CD4-positive, alpha-beta T cell treated with Interferon alpha-2 for 1 hour (primary cell): ENCODE measurements at places on chromosomes 1 and 21.

DNA sequence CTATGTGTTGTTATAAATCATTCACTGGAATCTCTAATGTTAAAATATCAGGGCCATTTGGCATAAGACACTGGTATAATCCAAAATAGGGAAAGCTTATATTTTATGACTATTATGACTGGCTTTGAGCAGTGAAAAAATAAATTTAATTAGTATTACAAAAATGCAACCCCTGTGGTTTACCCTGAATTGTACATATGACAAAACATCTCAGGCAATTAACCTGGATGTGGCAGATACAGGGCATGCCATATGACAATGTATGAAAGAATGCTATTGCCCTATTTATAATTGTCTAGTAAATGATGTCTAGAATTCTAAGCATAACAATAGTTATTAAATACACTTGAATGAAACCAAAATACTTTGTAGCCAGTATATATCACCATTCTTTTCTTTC is 532.5 kb upstream of the ADGRL4 start:
- no peak for DNase-seq

GRCh38 chr21:22438428-22439086 is 1440.3 kb downstream of the NCAM2 start:
- DNase-seq, result no peak

- no peak for DNase-seq
These were observed 7.3 kb downstream of the EDEM3 start for GRCh38 chr1:184747089-184747955.

DNA sequence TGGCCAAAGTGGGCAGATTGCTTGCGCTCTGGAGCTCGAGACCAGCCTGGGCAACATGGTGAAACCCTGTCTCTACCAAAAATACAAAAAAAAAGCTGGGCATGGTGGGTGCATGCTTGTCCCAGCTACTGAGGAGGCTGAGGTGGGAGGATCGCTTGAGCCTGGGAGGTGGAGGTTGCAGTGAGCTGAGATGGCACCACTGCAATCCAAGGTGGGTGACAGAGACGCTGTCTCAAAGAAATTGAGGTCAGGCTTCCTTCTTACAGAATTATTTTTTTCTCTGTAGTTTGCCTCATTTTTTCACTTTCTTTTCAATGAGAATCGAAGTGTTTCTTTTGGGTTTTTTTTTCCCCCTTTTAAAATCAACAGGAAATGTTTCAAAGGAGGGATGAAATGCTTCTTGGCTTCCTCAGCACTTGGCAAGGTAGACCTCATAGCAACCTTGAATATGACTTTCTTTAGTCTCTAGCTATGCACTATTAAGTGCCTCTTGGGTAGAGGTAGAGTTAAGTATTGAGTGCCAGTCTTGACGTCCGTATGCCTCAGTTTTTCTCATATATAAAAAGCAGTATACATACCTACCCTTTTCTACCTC is 40.3 kb downstream of the MDM4 start:
- DNase-seq, result no peak

GRCh38 chr1:154186177-154186576 is 5.7 kb downstream of the TPM3 start:
- DNase-seq, result peak; percentile 78

GRCh38 chr1:156119503-156120209 is 5.1 kb downstream of the LMNA start:
- peak; percentile 43 for DNase-seq

DNA sequence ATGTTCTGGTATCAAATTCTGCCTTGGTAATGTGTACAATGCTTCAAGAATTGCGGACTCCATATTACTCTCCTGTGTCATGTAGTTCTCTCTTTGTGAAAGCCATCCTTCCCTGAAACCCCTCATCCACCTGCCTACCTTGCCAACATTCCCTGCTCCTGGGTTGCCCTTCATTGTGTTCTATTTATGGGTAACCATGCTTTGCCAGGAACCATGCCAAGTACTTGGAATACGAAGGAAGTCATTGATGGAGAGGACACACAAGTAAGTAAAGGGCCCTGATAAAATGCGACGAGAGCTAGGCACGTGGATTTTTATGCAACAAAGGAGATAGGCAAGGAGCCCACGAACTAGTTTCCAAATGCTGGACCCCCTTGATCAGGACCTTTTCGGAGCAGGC is 300.8 kb downstream of the DISC1 start:
- DNase-seq, result no peak

DNA sequence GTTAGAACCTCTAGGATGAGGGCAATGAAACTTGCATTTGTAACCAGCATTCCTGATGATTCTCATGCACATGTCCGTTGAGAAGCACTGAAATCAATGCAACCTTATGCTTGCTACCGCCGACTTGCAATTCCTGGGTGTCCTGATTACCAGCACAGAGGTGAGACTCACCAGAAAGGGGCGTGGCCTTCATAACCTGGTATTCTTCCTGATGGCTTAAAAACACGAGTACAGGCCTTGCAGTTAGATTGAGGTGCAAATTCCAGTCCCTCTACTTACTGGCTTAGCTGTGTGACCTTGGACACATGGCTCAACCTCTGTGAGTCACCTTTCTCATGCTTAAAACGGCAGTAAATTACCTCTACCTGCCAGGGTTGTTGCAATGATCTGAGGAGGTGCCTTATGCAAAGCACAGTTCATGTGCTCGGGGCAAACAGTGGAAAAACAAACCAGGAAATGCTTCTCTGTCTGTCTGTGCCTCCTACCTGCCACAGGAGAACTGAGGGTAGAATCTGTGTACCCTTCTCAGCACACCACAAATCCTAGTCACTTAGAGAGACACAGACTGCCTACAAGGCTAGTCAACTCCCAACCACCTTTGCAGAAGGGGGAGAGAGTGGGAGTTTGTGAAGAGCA is 39.1 kb upstream of the ECE1 start:
- no peak for DNase-seq

GRCh38 chr1:63261736-63262458 is 60.5 kb upstream of the FOXD3 start:
- no peak for DNase-seq

DNA sequence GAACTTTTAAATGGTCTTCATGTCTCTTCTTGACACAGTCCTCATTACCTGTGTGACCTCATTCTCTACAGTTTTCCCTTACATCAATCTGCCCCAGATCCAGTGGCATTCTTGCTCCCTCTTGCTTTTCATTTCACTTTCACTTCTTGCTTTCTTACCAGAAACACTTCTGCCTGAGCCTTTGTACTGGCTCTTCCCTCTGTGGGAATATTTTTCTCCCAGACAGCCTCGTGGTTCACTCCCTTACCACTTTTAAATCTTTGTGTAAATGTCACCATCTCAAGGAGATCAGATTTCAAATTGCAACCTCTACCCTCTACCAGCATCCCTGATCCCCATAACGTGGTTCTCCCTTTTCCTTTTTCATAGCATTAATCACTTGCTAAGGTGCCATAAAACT is 73.2 kb downstream of the DISC1 start:
- no peak for DNase-seq

- no peak for DNase-seq
These were observed 193.3 kb upstream of the SNX7 start for GRCh38 chr1:98468111-98468717.

DNA sequence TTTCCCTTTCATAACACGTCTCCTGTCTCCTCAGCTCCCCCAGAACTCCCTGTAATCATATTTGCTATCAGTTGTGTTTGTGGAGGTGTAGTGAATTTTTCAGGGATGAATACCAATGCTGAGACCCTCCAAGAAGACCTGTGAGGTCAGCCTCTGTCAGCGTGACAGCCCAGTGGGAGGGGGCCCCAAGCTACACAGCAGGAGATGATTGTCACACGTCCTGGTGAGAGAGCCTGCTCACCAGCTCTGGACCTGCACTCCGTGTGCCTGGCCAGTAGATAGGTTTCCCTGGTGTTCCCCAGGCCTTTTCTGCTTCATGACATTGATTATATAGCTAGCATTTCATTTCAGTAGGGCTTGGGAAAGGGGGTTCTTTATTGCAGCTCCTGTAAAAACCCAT is 421.5 kb downstream of the KIF26B start:
- DNase-seq, result no peak

GRCh38 chr1:22711071-22711470 is 432 bp downstream of the EPHB2 start:
- DNase-seq, result no peak

DNA sequence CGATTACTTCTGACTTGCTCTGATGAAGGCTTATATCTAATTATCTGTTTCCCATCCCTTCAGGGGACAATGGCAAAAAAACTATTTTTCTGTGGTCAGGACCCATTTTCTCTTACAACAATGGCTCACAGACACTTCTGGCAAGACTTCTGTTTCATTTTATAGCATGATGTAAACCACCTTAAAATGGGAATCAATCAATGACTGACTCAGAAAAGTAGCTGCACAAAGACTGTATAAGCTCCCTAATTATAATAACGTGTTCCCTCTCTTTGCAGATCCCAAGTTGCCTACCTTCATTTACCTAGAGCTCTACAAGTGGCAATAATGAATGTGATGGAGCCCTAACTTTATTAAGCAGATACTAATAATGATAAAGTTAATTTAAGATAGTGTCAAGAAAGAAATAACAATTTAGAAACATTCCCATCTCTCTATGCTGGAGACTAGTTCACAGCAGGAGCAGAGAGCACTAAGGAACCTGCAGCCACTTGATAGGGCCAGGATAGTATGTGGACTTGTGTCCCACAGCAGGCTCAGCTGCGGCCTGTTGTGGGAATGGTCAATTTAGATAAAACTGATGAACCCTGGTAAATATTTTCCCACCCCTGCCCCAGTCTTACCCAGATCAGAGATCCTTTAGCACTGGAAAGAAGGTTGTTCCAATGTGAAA is 538 bp downstream of the GBP2 start:
- DNase-seq, result peak; percentile 47

DNA sequence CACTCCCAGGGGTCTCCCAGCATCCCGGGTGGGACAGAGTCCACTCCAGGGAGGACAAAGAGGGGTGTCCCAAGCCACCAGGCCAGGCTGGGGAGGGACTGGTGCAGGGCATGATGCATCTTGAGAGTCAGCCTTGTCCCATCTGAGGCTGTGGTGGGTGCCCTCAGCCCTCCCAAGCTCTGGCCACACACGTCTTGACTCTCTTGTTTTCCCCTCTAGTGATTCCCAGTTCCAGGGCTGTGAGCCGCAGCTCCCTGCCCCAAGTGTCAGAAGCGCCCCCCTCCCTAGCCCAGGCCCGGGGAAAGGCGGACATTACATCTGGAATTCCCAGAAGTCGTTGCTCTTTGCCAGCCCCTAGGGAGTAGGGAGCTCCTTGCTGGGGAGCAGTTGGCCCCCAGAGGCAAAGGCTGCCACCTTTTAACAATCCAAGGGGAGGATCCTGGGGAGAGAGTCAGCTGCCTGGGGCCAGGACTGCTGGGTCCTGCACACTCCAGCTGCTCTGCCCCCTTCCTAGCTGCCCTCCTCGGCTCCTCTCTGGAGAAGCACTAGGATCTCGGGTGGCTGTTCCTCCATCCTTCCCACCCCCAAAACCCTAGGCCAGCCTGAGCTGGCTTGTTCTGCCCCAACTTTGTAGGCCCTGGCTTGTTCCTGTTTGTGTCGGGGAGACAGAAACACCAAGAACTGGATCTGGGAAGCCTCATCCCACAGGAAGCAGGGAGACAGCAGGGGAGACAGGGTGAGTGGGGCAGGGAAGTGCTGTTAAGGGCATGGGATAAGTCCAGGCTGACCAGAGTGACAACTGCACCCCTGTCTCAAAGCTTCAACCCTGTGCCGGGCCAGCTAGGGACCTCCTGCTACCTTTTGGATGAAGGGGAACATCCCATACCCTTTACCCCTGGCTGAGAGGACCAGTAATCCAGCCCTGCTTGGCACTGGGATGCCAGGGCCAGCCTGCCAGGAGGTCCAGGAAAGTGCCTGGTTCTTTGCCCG is 3.2 kb upstream of the PTPN7 start:
- DNase-seq, result no peak

DNA sequence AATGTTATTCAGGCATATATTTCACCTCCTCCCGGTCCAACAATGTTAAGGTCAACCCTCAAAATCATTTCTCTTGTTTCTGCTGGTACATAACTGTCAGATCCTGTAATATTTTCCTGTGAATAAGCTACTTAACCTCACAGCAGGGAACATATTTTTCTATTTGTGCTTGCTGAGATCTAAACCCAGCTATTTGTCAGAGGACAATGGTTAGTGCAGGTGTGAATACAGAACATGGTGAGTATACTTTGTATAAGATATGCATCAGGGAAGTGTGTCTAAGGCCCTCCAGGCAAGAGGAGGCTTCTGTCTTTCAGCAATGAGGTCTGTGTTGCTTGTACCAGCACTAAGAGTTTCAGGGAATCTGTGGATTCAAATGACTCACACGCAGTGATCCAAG is 970.6 kb downstream of the NCAM2 start:
- DNase-seq, result no peak

GRCh38 chr1:93178418-93178817 is 1.8 kb downstream of the TMED5 start:
- no peak for DNase-seq

DNA sequence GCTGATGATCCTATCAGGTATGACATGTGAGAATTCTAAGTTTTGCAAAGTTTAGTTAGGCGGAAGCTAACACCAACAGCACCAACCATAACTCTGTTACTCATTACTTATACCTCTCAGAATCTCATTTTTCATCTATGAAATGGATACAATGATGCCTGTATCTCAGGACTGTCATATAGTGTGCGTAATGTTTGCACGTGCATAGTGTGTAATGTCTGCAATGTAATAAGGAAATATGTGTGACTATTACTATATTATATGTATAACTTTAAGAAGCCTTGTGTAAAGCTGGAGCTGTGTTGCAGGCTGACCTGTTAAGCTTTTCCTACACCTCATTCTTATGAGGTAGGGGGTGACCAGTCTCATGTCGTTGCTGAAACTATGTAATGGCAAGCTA is 13.0 kb downstream of the ADCY10 start:
- DNase-seq, result no peak

DNA sequence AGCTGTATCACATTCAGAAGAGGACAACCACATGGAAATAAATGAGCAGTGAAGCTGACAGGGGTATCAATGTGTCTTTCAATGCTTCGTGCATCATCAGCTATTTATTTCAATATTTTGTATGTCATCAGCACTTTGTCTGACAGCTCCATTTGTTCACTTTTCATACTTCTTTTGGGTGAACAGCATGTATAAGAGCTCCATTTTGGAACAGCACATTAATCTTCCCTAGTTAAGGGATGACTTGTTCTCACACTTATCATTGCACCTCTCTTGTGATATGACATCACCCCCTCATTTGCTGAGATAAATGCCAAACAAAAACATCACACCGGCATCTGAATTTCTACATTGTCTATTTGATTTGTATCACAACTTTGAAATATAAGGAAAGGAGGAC is 190.6 kb upstream of the SAMSN1 start:
- DNase-seq, result no peak

GRCh38 chr1:71046891-71047634 is 553 bp downstream of the PTGER3 start:
- DNase-seq, result peak; percentile 15

DNA sequence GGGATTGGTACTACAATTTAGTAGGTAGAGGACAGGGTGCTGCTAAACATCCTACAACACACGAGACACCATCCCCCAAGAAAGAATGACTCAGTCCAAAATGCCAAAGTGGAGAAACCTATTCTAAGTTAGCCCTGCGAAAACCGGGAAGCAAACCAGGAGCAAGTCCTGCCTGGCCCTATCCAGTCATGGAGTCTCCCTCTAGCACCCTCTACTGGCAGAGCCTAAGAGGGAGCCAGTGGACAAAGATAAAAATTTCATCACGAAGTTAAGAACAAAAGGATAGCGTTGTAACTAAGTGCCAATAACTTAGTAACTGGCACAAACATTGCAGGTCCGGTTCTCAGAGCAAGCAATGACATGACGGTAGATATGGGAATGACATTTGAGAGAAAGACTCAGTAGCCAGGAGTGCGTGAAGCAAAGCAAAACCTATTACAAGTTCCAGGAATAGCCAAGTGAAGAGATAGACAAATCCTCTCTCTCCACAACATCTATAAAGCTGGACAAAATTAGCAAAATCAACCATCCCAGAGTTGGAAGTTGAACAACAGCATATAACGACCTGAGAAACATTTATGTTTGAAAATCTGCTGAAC is 383.5 kb downstream of the OMA1 start:
- no peak for DNase-seq
